Activated CD4-positive, alpha-beta T cell treated with anti-CD3 and anti-CD28 coated beads, Interleukin-10, Interleukin-2, amounts not matched to agents 100 ng/mL and 50 ng/mL, durations not matched to agents 16 hours and 8 hours (primary cell): ENCODE measurements at places on chromosomes 1 and 21.
A peak's percentile ranks its signal among the peaks of the same experiment; 100 is the strongest.

DNA sequence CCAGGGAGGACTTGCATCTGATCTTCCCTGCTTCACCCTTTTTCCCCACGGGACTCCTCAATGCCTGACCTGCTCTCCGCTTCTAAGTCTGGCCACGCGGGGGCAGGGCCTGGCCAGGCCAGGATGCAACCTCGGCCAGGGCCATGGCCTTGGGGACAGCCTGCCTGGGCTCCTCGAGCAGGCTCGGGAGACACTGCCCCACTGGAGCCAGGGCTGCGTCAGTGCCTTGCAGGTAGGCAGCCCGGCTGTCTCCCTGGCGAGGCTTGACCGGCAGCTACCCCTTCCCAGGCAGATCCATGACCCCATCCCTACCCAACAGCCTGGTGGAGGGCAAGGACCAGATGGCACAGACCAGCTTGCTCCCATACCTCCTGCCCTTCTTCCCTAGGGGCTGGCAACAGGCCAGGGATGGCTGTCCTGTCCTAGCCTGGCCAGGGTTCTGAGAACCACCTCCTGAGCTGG, 2.7 kb upstream of the PRDM16 start:
- no peak for DNase-seq

GRCh38 chr21:35540950-35541638, 492.0 kb upstream of the RUNX1 start:
- no peak for DNase-seq

DNA sequence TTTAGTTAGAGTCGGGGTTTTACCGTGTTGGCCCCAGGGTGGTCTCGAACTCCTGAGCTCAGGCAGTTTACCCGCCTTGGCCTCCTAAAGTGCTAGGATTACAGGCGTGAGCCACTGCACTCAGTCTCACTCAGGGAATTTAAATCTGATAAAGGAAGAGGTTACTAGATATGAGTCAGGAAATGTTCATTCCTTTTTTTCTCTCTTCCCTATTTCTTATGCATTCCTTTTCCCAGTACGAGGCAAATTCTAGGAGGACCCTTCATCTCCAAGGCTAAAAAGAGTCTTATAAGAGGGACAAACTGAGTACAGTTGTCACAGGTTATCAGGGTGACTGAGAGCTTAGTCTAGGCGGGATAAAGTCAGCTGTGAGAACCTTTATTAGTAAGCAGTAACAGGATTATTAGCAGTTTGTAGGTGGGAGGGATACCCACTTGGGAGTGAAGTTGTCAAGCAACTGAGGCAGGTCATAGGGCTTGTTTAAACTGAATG, 9.1 kb downstream of the MACF1 start:
- no peak for DNase-seq

DNA sequence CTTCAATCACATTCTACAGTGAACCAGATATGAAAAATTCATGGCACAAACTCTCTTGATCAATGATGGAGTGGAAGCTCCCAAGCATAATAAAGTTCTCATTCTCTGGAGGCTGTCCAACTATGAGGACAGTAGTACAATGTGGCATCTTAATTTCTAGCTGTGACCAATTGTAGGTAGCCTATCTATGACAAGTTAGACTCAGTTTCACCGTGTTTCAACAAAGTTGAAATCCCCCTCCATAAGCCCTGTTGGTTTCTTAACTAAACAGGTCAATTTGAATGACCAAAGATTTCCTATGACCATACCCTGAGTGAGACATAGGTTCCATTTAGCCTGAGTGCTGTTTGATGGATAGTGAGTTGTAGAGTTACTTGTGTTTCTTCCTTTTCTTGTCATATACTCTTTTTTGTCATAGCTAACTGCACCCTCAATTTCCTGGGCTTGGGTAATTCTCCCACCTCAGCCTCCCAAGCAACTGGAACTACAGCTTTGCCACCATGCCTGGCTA, 11.8 kb downstream of the PATJ start:
- no peak for DNase-seq

DNA sequence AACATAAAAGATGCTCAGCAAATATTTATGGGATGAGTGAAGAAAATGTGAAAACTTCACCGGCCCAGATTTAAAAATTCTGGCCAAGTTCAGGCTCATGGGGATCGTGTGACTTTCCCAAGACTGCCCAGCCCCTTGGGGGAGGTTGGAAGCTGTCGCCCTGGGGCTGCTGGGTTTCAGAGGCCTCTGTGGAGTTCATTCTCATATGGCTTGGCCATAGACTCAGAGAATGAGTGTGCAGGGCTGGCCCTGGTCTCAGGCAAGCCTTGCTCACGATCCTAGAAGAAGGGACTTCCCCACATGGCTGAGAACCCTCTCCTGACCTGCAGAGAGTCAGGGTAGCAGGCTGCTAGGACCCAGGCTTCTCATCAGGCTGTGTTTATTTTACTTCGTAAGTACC, 24.6 kb downstream of the PADI2 start:
- no peak for DNase-seq

DNA sequence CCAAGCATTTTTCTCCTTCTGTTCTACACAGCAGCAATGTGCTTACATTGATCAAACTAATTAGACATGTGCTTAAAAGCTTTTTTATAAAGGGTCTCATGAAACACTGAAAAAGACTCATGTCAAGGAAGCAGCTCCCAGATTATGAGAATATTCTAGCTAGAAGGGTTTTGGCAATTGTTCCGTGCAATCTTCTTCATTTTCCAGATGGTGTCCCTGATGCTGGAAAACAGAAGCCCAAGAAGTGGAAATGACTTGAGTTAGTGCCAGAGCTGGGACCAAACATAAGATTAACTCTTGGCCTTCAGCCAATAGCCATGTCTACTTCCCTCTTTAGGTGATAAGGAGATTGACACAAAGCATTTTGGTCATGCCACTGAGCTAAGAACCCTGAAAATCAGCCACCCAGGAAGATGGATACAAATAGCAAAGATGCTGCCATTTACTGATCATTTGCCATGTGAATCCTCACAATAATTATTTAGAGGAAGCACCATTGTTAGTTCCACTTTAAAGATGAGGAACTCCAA, 110.8 kb downstream of the MATN1 start:
- no peak for DNase-seq

- no peak for DNase-seq
These were observed 511.9 kb downstream of the PTPRC start for GRCh38 chr1:199150756-199151155.

DNA sequence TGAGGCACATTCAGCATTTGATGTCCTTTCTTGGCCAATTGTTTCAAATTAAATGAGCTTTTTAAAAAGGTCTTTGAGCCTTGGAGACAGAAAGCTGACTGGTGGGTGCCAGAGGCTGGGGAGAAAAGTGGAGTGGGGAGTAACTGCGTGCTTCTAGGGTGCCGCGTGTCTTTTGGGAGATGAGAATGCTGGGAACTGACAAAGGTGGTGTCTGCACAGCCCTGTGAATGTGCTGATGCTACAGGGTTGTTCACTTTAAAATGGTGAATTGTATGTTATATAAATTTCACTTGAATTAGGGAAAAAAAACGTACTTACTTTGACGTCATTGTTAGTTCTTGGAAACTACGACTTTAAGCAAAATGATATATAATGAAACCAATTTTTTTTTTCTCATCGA, 8.1 kb upstream of the TFF1 start:
- DNase-seq = peak; percentile 15

DNA sequence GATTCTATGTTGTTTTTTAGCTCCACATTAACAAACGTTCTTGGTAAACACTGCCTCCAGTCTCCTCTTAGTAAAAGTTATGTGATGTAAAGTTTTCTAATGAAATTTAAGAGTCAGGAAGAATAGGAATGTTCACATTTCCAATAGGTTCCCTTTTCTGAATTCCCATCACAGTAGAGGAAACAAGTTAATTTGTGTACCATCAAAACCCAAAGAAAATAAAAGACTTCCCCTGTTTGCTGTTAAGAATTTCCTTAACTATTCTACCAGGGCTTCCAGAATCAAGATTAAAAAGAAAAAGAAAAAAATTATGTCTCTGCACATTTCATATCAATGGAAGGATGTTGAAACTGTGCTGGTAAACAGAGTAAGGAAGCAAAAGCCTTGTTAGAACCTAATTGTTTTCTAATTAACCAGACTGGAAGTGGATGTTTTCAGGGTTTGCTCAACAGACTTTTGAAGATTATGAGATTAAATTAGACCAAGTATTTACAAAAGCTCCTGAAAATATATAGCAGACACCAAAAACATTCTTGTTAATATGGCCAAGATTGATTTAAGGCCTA, 43.4 kb upstream of the PALMD start:
- DNase-seq = no peak

GRCh38 chr1:231240531-231240882, 505 bp upstream of the GNPAT start:
- peak; percentile 18 for DNase-seq
